ENCODE measurements at places on chromosomes 3 and 15. TPM values are rescaled to one million over a fixed set of nuclear protein-coding genes. Genes with fewer than 3 reads are reported as not detected.

ILDR1 gene
- total RNA-seq: not detected

BUB1B gene
- total RNA-seq: 22.6 TPM

FOXL2NB gene
- total RNA-seq: 0.46 TPM

SEMA4B gene
- total RNA-seq: 49.8 TPM

CNTN6 gene
- total RNA-seq: 35.1 TPM

TBC1D5 gene
- 114 TPM for total RNA-seq

LARP6 gene
- total RNA-seq: 11.3 TPM

SPINT1 gene
- 6.9 TPM for total RNA-seq

PRICKLE2 gene
- 69.9 TPM for total RNA-seq

SCN11A gene
- total RNA-seq: 0.46 TPM

LYZL4 gene
- total RNA-seq: not detected

MRPS22 gene
- total RNA-seq: 69.2 TPM

SPTSSB gene
- 33.9 TPM for total RNA-seq
